HTR-8/SVneo (cell line): ENCODE measurements at places on chromosomes 11 and 22.

GRCh38 chr22:26608129-26608528, 9.7 kb downstream of the CRYBB1 start:
- DNase-seq = no peak

DNA sequence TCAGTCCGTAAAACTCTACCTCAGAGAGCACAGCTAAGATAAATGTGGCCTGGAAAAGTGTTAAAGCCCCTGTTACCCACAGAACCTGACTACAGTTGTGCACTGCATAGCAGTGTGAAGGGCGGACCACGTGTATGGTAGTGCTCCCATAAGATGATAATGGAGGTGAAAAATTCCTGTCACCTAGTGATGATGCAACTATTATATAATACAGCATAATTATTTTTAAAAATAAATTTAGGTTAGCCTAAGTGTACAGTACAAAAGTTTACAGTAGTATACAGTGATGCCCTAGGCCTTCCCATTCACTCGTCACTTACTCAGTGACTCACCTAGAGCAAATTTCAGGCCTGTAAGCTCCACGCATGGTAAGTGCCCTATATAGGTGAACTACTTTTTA, 76.6 kb upstream of the RASSF10 start:
- DNase-seq = no peak

- no peak for DNase-seq
Observed at GRCh38 chr22:48531761-48532435, 1295.8 kb downstream of the BRD1 start.

DNA sequence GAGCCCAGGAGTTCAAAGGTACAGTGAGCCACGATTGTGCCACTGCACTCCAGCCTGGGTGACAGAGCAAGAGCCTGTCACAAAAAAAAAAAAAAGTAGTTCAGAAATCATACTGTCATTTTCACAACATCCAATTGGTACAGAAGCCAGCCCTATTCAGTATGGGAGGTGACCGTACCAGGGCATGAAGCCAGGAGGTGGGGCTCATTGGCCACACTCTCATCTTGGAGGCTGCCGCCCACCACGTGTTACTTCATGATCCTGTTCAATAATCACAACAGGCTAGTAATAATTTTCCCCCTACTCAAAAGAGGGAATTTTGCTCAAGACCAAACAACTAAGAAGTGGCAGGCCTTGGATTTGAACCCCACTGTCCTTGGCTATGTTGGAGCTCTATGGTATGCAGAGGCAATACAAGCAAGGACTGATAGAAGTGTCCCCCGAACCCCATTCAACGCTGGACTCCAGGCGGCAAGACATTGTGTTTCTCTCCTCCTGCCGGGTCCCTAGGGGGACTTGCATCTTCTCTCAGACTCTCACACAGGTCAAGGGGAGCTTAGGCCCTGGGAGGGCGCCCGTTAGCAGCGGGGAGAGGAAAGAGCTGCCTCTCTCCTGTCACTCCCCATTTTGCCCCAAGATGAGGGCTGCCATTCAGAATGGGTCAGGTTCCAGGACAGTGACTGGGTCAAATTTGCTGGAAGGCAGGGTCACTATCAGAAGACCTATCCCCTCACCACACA, 40.2 kb upstream of the EMID1 start:
- DNase-seq = no peak

- no peak for DNase-seq
Observed at GRCh38 chr11:64764040-64764611, 4.4 kb upstream of the PYGM start.

DNA sequence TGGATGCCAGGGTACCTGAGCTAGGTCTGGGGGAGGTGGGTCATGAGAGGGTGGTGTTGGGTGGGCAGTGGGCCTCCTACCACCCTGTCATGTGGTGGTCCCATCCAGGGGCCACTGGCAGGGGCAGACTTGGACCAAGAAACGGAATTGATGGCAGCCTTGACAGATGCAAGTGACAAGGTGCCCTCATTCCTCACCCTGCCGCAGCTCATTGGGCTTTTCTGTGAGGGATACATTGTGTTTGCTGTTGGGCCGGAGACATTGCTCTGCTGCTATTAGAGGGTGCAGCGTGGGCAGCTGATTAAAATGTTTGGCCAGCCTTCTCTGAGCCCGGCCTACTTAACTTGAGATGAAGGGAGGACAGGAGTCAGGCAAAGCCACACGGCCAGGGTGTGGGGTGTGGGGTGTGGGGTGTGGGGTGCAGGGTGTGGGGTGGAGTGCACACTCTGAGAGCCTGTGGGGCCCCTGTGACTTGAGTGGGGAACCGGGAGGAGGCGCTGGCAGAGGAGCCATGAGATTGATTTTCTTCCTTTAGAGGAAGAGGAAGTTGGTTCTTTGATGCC, 351.5 kb downstream of the TBC1D22A start:
- no peak for DNase-seq

- DNase-seq = no peak
Observed at GRCh38 chr22:27185760-27186302, 528.4 kb downstream of the MIAT start.

GRCh38 chr11:37040921-37041320, 442.9 kb upstream of the RAG2 start:
- no peak for DNase-seq

- no peak for DNase-seq
Observed at GRCh38 chr11:61071208-61071681, 31.0 kb upstream of the CD5 start.

- DNase-seq = no peak
Observed at GRCh38 chr11:62673196-62673525, 1.1 kb upstream of the LBHD1 start.

DNA sequence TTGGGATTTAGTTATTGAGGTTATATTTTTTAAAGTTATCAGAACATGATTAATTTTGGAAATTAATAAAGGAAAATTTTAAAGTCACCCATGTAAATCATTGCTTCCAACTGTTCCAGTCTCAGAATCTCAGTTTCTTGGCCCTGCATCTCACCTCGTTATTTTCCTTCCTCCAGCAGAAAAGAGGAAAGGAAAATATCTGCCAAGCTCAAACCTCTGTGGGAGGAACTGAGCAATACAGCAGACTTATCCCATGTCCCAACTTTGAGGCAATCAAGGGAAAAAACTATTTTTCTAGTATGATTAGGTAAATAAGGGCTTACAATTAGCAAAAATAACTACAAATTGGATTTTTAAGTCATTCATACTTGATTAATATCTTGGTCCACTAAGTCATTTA, 30.1 kb downstream of the ELMOD1 start:
- DNase-seq = no peak

- DNase-seq = no peak
Observed at GRCh38 chr11:39780131-39780530, 1679.3 kb downstream of the LRRC4C start.

DNA sequence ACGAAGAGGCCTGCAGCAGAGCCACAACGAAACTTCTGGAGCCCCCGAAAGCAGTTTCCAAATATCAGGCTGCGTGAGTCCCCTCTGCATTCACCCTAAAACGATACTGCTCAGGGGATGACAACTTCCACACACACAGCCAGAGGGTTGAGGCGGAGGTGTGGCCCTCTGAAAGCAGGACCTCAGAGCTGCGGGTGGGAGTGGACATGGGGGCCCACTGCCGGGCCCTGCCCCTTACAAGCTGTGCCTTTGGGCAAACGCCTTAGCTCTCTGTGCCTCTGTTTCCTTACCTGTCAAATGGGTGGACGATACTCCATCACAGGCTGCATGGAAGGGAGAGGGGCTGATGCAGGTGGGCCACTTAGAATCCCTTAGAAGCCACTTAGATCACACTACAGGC, 53.1 kb downstream of the TRMU start:
- DNase-seq = no peak

DNA sequence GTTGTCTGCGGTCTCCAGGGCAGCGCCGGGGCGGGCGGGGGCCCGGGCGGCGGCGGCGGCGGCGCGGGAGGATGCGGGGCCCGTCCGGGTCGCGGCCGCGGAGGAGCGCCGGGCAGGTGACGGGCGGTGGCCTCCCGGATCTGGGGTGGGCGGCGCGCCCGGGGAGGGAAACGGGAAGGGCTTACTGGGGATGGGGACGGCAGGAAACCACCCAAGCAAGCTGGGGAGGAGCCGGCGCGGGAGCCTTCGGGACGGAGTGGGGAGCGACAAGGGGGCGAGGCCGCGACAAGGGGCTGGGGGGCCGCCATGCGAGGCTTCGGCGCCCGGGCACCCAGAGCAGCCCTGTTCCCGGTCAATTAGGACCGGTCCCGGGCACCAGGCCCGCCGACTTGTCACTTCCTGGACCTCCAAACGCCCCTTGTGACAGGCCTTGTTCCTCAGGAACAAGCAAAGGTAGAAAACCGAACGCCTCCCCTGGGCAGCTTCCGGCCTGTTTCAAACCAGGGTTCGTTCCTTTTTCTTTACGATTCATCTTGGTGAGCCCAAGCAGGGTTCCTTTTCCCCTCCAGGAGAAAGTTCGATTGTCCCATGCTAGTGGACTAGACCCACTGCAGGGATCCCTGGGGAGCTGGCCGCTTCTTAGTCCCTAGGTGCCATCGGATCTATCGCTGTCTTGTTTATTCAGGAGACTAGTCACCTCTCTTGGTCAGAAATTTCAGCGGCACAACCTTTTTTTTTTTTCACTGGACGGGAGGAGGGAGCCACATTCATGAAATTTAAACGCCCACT, 492 bp downstream of the JHY start:
- DNase-seq = peak; percentile 45

- DNase-seq = no peak
Observed at GRCh38 chr11:78493413-78493975, 75.9 kb upstream of the GAB2 start.

DNA sequence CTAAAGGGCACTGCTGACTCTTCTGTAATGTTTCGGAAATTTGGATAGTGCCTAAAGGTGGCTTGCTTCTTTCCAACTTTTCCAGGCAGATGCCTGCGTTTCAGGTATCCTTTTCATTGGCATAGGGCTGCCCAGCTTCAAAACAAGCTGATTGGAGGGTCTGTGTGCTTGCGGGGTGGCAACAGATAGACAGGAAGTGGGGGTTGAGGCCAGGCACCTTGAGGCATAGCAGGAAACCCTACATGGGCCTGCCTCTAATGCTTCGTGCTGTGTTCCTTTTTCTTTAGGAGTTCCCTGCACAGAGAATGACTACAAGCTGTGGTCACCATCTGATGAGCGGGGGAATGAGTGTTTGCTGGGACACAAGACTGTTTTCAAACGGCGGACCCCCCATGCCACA, 92.2 kb upstream of the SORL1-AS1 start:
- DNase-seq = no peak

DNA sequence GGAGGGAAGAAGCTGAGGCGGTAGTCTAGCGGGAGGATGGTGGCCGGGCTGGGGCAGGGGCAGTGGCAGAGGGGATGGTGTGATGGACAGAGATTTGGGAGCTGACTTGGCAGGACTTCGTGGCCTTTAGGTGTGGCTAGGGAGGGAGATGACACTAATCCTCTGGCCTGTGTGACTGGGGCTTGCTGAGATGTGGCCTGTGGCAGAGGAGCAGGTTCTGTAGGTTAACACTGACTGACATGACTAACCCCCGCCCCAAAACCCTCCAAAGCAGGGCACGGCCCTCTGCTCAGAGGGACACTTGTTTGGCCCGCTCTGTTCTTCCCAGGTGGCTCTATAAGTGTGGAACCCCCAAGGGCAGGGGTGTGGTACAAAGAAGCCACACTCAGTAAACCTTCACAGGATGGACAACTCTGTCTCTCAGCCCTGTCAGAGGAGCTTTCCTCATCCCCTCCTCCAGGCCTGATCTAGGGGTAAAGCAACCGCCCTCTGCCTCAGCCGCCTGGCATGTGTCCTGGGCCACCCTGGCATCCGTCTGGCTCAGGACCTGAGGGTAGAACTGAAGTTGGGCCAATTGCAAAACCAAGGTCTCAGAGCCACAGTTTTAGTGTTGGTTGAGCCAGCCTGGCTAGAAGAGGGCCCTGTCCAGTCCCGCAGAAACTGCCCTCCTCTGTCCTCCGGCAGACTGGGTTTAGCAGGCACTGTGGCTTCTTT, 15.6 kb downstream of the TOM1 start:
- no peak for DNase-seq

DNA sequence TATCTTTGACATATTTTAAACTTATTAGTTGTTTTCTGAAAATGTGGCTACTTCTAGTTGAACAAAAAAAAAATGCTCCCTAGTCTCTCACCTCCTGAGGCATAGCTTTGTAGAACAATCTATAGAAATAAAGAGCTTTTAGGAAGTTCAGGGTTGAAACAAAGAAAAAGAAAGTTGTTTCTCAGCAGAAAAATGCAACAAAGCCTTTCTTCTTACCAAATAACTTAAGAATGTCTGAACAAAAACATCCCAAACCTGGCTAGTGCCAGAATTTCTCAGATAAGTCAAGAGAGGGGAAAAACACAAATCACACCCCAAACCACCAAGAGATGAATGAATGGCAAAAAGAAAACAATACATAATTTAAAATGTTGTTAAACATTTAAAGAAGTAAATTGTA, 114.1 kb downstream of the MAML2 start:
- no peak for DNase-seq

GRCh38 chr11:32420937-32421901, 14.1 kb downstream of the WT1 start:
- peak; percentile 64 for DNase-seq

- no peak for DNase-seq
Observed at GRCh38 chr11:67468456-67468758, 644 bp downstream of the TMEM134 start.

GRCh38 chr11:120801801-120802689, 221.9 kb upstream of the TBCEL start:
- DNase-seq = peak; percentile 71

GRCh38 chr11:80196932-80197554, 756.2 kb upstream of the TENM4 start:
- DNase-seq = no peak

DNA sequence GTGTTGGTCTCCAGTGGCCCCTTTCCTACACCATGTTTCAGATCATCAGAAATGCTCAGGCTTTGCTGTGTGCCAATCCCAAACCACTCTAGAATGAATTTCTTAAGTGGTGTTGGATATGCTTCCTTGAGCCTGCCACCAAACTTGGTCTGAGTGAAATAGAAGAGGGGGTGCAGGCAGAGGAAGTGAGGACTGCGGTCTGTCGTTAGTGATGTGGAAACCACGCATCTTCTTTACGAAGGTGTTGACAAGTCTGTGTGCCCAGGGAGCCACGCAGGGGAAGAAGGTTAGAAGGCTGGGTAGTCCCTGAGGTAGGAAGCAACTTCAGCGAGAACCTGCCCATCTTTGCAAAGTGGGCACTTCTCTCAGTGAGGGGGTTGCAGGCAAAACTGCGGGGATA, 187.4 kb upstream of the NAV2 start:
- no peak for DNase-seq

DNA sequence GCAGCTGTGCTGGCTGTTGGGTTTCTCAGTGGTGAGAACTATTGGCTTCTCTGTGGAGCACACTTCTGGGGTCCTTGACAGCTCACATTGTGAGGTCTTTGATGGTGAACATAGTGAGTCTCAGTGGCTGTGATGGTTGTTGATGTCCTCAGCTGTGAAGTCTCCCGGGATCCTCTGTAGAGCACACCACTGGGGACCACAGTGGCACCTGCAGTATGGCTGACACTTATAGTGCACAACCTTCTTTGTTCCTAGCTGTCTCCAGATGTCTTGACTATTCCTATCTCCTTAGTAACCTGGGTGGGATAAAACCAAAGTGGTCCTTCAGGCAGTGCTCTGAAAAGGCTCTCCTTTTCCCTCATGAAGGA, 34.3 kb upstream of the CHORDC1 start:
- DNase-seq = no peak
